ENCODE measurements at places on chromosomes 3 and 15. TPM values are rescaled to one million over a fixed set of nuclear protein-coding genes. Genes with fewer than 3 reads are reported as not detected.

GRCh38 chr3:36904641-36905040 is 40.2 kb downstream of the TRANK1 start:
- peaks cover 4% of the 10 kb centered on the region for H3K4me1 ChIP-seq
- H3K36me3 ChIP-seq = peaks cover 5% of the 10 kb centered on the region
- no peaks in the 10 kb centered on the region for H3K27me3 ChIP-seq
- DNase-seq = no peak

The SI gene
- total RNA-seq = not detected

DNA sequence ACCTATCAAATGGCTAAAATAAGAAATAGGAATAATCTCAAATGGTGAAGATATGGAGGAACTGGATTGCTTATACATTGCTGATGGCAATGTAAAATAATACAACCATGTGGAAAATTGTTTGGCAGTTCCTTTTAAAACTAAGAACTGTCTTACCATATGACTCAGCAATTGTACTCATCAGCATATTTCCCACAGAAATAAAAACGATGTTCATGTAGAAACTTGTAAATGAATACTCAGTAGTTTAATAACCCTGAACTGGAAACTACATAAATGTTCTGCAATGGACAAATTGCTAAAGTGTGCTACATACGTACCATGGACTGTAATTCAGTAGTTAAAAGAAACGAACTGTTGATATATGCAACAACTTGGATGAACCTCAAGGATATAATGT is 253.9 kb upstream of the RBMS3 start:
- no peak overlapping the region for H3K27ac ChIP-seq
- no peaks in the 10 kb centered on the region for H3K36me3 ChIP-seq
- DNase-seq = no peak
- H3K27me3 ChIP-seq = no peaks in the 10 kb centered on the region

DNA sequence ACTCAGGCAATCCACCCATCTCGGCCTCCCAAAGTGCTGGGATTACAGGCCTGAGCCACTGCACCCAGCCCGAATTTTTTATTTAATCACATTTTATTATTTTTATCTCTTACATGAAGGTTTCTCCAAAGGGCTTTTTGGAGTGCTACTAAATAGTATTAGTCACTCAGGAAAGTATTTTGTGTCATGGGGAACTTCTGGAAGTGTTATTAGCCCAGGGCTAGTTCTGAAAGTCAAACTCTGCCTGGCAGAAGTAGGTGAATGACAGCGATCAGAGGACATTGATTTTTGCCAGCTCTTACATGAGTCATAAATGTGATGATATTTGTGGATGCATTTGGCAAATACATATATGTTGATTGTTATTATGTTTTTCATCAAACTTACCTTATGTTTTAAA is 48.7 kb downstream of the ZPLD1 start:
- H3K4me3 ChIP-seq = no peak overlapping the region
- H3K27me3 ChIP-seq = no peaks in the 10 kb centered on the region
- no peaks in the 10 kb centered on the region for H3K4me1 ChIP-seq
- no peak for DNase-seq
- no peak overlapping the region for H3K27ac ChIP-seq
- H3K36me3 ChIP-seq = no peaks in the 10 kb centered on the region

The SLC2A2 gene
- total RNA-seq = under 0.01 TPM

DNA sequence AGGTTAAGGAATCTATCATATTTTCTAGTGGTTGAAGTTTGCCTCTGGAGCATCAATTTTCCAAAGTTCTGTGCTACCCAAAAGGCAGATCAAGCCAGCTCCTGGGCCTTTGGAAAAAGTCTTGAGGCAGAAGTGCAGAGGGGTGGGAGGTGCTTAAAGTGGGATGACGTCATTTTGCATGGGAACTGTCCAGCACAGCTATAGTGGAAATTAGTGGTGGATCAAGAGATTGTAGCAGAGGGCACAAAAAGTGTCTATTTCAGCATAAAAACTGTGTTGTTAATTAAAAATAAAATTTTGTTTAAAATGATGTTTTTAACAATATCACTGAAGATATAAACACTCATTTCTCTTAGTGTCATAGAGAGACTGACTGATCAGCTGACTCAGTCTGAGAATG is 221.9 kb downstream of the LRRN1 start:
- peak; percentile 9 for DNase-seq
- H3K36me3 ChIP-seq = no peaks in the 10 kb centered on the region
- H3K27ac ChIP-seq = no peak overlapping the region
- H3K4me3 ChIP-seq = no peak overlapping the region
- no peaks in the 10 kb centered on the region for H3K4me1 ChIP-seq
- H3K27me3 ChIP-seq = no peaks in the 10 kb centered on the region

- H3K4me1 ChIP-seq = peaks cover 15% of the 10 kb centered on the region
- peaks cover 5% of the 10 kb centered on the region for H3K27me3 ChIP-seq
- H3K27ac ChIP-seq = no peak overlapping the region
- no peak overlapping the region for H3K4me3 ChIP-seq
- no peak for DNase-seq
- H3K36me3 ChIP-seq = no peaks in the 10 kb centered on the region
These were observed 11.2 kb downstream of the SLCO3A1 start for GRCh38 chr15:91864664-91865063.

The TEX55 gene
- not detected for total RNA-seq

GRCh38 chr3:82891028-82891427 is 1129.6 kb upstream of the GBE1 start:
- H3K4me1 ChIP-seq = no peaks in the 10 kb centered on the region
- no peak overlapping the region for H3K4me3 ChIP-seq
- H3K27ac ChIP-seq = no peak overlapping the region
- no peak for DNase-seq
- H3K27me3 ChIP-seq = no peaks in the 10 kb centered on the region

- no peaks in the 10 kb centered on the region for H3K27me3 ChIP-seq
- no peak overlapping the region for H3K27ac ChIP-seq
- H3K36me3 ChIP-seq = no peaks in the 10 kb centered on the region
- H3K4me1 ChIP-seq = no peaks in the 10 kb centered on the region
These were observed 1076.1 kb downstream of the AGBL1 start for GRCh38 chr15:87155771-87156170.

GRCh38 chr3:187084580-187084979 is 54.7 kb downstream of the RPL39L start:
- no peak overlapping the region for H3K27ac ChIP-seq
- no peaks in the 10 kb centered on the region for H3K36me3 ChIP-seq
- no peaks in the 10 kb centered on the region for H3K27me3 ChIP-seq
- DNase-seq = no peak
- H3K4me3 ChIP-seq = no peak overlapping the region

The SEMA7A gene
- total RNA-seq = 4.9 TPM

GRCh38 chr3:63076357-63076756 is 201.1 kb upstream of the CADPS start:
- H3K27ac ChIP-seq = no peak overlapping the region
- no peak for DNase-seq
- H3K36me3 ChIP-seq = no peaks in the 10 kb centered on the region
- no peak overlapping the region for H3K4me3 ChIP-seq
- H3K27me3 ChIP-seq = no peaks in the 10 kb centered on the region

DNA sequence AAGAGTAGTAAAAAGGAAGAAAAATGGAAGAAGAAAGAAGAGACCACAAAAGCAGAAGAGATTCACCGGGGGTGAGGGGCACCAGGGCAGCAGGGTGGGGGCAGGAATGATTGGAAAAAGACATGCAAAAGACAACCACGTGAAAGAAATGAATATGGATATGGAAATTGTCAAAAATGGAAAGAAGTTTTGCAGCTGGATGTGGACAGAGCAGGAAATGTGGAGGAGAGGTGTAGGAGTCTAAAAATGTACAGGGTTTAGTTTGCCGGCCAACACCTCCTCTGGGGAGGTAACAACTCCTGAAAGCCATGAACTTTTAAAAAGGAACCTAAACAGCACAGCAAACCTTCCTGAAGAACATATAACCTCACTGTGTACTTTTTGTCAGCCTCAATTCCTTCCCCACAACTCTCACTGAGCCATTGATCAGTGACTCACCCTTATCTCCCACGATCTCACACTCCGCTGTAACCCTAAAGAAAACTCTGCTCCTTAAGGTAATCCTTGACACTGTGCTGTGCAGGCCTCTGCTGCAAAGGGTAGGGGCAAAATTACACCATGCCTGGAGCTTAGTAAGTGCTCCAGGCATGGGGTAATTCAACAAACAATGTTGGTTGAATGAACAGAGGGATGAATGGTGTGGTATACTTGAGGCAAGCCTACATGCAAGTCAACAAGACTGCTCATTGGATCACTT is 100.2 kb upstream of the BOC start:
- H3K4me3 ChIP-seq = no peak overlapping the region
- DNase-seq = no peak
- no peaks in the 10 kb centered on the region for H3K36me3 ChIP-seq

The CYP1A2 gene
- not detected for total RNA-seq

The GABRR3 gene
- not detected for total RNA-seq

GRCh38 chr15:25905140-25905539 is 42.0 kb upstream of the ATP10A start:
- no peaks in the 10 kb centered on the region for H3K36me3 ChIP-seq
- no peak for DNase-seq
- H3K27me3 ChIP-seq = no peaks in the 10 kb centered on the region
- peaks cover 36% of the 10 kb centered on the region for H3K4me1 ChIP-seq

DNA sequence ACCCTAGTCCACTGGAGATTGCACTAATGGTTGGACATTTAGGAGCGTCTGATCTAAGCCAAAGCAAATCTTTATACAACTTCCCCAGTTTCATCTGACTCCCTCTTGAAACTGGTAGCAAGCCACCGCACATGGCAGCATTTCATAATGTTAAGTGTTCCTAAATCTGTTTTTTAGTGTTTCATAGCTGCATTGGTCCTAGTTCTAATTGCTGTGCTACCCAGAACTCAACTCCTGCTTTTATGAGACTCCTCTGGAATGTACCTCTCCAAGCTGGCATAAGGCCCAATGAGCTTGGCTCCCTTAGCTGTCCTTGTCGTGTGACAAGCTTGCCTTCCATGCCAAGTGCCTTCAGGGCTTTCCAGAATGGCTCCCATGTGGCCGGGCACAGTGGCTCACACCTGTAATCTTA is 65.3 kb upstream of the FLNB start:
- H3K36me3 ChIP-seq = no peaks in the 10 kb centered on the region
- no peak overlapping the region for H3K27ac ChIP-seq
- peaks cover 6% of the 10 kb centered on the region for H3K4me1 ChIP-seq
- DNase-seq = peak; percentile 44

The CADPS gene
- 0.58 TPM for total RNA-seq

DNA sequence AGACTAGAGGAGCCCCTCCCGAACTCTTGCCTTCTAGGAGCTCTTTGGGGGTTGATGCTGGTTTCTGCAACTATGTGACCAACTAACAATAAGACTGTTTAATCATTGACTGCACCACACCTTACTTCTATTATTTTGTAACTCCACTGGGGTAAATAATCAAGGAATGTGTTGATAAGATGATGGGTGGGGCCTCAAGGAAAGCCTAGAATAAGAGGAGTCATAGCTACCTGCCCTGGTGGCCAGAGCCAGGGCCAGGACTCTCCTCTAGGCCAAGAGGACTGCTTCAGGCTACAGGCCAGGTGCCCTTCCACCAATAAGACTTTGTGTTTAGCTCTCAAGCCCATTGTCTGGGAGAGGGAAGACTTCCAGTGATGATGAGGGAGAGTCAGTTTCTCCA is 41.2 kb upstream of the PIAS1 start:
- H3K27ac ChIP-seq = no peak overlapping the region
- H3K4me3 ChIP-seq = no peak overlapping the region
- no peak for DNase-seq
- no peaks in the 10 kb centered on the region for H3K27me3 ChIP-seq
- no peaks in the 10 kb centered on the region for H3K4me1 ChIP-seq
- H3K36me3 ChIP-seq = no peaks in the 10 kb centered on the region

DNA sequence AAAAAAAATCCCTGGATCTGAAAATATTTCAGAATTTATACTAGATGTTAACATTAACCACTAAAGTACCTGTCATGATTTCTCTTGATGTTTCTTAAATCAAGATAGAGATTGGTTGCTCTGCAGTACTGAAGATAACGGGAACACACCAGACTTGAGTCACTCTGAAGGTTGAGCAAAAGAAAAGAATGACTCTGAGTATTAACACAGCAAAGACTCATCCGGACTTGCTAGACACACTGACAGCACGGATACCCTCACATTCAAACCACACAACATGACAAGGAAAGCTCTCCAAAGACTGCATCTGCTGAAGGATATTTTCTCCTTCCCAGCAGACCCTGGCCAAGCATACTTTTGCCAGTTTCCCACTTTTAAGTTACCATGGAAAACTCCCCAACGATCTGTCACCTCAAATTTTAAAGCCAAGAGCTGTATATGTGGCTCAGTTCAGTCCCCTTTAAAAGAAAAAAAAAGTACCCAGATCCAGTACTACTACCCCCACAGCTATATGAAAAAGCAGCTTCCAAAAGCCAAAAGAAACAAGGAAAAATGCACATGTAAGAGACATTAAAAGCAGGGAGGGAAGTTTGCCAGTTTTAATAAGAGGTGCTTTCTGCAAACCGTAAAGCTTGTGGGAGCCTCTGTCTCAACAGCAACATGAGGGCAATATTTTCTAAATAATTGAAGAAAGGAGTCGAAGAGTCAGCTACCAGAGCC is 8.3 kb downstream of the EOGT start:
- peaks cover 4% of the 10 kb centered on the region for H3K4me1 ChIP-seq
- peak; percentile 86 for DNase-seq
- H3K27ac ChIP-seq = no peak overlapping the region
- H3K4me3 ChIP-seq = no peak overlapping the region

GRCh38 chr3:55923207-55923606 is 436.1 kb upstream of the WNT5A start:
- no peak for DNase-seq
- no peaks in the 10 kb centered on the region for H3K27me3 ChIP-seq
- H3K4me3 ChIP-seq = no peak overlapping the region
- H3K36me3 ChIP-seq = no peaks in the 10 kb centered on the region
- no peaks in the 10 kb centered on the region for H3K4me1 ChIP-seq

DNA sequence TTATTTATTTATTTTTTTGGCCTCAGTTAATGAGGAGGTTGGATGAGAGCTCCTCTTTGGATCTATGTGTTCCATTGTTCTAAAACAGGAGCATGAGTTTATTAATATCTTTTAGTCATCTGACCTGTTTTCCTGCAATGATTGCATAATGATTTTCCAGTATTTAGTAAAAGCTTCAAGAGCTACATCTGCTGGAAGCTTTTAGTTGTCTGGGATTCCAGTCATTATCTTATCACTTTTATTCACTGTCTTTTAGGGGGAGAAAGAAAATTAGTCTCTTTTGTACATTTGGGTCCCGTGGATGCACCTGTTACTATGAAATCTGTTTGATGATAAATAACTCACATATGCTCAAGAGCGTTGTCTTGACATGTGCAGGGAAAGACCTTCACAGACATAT is 1270.0 kb downstream of the ROBO1 start:
- H3K4me3 ChIP-seq = no peak overlapping the region
- no peaks in the 10 kb centered on the region for H3K27me3 ChIP-seq

GRCh38 chr15:65945616-65946015 is 76.3 kb downstream of the RAB11A start:
- H3K36me3 ChIP-seq = no peaks in the 10 kb centered on the region
- H3K27ac ChIP-seq = no peak overlapping the region
- H3K27me3 ChIP-seq = peaks cover 14% of the 10 kb centered on the region
- no peak for DNase-seq
- no peak overlapping the region for H3K4me3 ChIP-seq
